ENCODE measurements at places on chromosomes 3 and 15.
A peak's percentile ranks its signal among the peaks of the same experiment; 100 is the strongest.

DNA sequence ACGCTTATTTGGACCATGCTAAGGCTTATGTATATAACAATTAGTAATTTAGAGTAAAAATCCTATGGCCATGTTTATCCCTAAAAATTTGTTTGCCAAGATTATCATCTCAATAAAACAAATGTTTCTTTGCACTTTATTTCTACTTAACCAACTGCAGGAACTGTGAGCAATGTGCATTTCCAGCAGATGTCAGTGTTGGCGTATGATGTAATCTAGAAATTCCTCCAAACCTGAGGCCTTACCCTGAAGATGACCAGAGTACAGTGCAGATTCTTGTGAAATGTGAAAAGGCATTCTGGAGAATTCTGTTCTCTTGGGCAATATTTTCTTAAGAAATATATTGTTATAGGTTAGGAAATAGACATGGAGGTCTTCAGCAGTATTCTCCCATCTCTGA lies 205.9 kb downstream of the MBNL1 start:
- peak; percentile 3 for DNase-seq

- DNase-seq: no peak
Measured at GRCh38 chr15:64443747-64444621, 16.4 kb upstream of the ZNF609 start.

- DNase-seq: no peak
Measured at GRCh38 chr15:71106802-71107500, 8.3 kb upstream of the THSD4 start.

GRCh38 chr15:92930054-92930621 lies 30.0 kb downstream of the CHD2 start:
- DNase-seq: no peak

DNA sequence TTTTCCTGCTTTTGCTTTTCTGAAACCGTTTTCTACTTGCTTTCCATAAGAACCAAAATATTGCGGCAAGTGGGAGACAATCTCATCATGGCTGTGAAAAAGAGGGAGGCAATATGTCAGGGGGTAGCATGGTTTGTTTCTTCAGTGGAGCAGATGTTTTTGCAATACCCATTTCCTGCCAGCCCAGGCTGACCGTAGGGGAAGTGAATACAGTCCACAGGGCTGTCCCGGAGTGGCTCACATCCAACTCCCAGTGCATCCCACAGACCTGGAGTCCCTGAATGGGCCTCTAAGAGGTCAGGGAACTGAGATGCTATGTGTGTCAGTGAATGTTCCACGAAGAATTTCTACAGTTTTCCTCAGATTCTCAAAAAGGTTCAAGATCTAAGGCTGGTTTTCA lies 69.6 kb downstream of the EPHB1 start:
- DNase-seq: no peak

DNA sequence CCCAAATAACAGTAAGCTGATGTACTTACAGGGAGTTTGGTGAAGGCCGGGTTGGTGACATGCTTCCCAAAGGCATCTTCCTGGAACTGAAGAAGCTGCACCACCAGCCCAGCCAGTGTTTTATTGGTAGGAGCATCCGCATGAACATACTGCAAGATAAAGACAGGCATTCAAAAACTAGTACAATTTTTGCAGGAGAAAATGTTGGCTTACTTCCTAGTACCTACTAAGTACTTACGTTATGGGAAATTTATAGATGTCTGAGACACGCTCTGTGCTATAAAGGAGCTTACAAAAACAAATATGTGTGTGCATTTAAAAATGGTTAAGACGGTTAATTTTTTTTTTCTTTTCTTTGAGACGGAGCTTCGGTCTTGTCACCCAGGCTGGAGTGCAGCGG lies 8.9 kb downstream of the SMARCC1 start:
- DNase-seq: no peak

- DNase-seq: no peak
Measured at GRCh38 chr3:117171124-117171523, 461.5 kb downstream of the TUSC7 start.

DNA sequence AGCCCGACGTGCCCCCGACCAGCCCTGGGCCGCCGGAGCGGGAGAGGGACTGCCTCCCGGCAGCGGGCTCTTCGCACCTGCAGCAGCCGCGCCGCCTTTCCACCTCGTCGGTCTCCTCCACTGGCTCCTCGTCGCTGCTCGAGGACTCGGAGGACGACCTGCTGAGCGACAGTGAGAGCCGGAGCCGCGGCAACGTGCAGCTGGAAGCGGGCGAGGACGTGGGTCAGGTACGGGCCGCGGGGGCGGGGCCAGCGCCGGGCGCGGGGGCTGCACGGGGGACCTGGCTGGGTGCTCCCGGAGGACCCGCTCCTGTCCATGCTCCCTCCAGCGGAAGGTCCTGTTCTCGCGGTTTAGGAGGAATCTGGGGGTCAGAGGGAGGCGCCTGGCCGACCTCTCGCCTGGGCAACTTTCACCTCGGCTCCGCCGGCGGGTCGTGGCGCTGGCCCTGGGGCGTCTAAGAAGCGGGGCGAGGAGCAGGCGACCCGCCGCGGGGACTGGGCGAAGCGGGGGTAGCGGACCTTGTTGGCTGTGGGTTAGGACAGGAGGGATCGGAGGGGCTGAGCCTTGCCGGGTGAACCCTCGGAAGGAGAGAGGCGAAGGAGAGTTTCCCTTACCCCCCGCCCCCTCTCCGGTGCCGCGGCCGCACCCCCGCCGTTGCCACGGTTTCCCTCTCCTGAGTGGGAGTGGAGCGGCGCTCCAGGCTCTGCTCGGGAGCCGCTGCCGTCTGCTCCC lies 682 bp downstream of the ITPKA start:
- no peak for DNase-seq

DNA sequence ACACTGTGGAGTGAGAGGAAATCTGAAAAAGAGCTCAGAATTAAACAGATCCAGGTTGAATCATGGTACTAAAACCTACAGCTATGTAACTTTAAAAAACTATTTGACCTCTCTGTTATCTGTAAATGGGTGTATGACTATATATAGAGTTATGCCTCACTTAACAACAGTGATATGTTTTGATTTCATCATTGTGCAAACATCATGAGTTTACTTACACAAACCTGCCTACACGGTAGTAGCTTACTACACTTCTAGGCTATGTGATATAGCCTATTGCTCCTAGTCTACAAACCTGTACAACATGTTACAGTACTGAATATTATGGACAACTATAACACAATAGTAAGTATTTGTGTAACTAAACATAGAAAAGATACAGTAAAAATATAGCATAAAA lies 191.6 kb upstream of the MEIS2 start:
- DNase-seq: no peak

- DNase-seq: no peak
Measured at GRCh38 chr15:93671387-93671943, 559.9 kb upstream of the MCTP2 start.
